ENCODE measurements at places on chromosomes 12 and 14.

GRCh38 chr12:114955414-114956014, 271.5 kb upstream of the TBX3 start:
- no peak for DNase-seq

- DNase-seq, result no peak
Observed at GRCh38 chr12:84929501-84929900, 16.9 kb upstream of the SLC6A15 start.

DNA sequence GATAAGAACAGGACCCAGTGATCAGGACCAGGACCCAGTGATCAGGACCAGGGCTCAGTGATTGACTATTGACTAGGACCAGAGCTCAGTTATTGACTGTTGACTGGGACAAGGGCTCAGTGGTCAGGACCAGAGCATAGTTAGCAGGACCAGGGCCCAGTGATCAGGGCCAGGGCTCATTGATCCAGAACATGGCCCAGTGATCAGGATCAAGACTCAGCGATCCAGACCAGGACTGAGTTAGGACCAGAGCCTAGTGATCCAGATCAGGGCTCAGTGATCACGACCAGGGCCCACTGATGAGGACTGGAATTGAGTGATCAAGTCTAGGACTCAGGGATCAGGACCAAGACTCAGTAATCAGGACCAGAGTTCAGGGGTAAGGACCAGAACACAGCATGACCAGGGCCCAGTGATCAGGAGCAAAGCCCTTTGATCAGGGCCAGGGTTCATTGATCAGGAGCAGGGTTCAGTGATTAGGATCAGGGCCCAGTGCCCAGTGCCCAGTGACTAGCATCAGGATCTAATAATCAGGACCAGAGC, 176.0 kb downstream of the TMEM121 start:
- no peak for DNase-seq

DNA sequence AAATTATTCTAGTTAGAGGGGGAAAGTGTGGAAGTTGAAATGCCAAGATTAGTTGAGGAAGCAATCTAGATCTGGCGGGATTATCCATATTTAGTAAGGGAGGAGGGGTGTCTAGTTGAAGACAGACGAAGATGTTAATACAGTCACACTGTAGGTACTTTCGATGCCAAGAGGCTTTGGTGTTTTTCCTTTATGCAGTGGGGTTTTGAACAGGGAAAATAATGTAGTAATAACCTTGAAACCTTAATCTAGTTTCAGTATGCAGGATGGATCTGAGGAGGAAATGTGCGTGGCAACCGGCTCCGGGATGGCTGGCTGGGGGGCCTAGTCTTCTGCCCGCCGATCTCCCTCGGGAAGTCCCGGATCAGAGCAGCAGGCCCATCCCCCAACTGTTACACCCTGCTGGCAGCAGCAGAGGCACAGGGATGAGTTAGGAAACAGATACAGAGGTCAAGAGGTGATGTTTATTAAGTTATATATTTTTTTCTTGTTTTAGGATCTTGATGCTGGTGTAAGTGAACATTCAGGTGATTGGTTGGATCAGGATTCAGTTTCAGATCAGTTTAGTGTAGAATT, 27.4 kb downstream of the MDM2 start:
- DNase-seq, result no peak

- no peak for DNase-seq
Observed at GRCh38 chr12:75836533-75836932, 195.0 kb downstream of the PHLDA1 start.

- DNase-seq, result no peak
Observed at GRCh38 chr12:82510386-82510785, 152.1 kb downstream of the METTL25 start.

Data from activated effector memory CD4-positive, alpha-beta T cell treated with anti-CD3 and anti-CD28 coated beads, Interleukin-2, amount 50 U/mL, for 16 hours (primary cell).